ENCODE measurements at places on chromosomes 7 and 10. TPM values are rescaled to one million over a fixed set of nuclear protein-coding genes. Genes with fewer than 3 reads are reported as not detected.

The CXCL12 gene
- 284 TPM for polyA plus RNA-seq

The HELLS gene
- polyA plus RNA-seq = 24.9 TPM

The ZKSCAN5 gene
- polyA plus RNA-seq = 14.2 TPM

The TUBAL3 gene
- 0.07 TPM for polyA plus RNA-seq

- no peak for DNase-seq
These were observed 100.7 kb downstream of the GRID1 start for GRCh38 chr10:86265895-86266259.

- no peak for DNase-seq
These were observed 41.6 kb downstream of the BICC1 start for GRCh38 chr10:58554316-58554715.

GRCh38 chr7:2632733-2633537 is 1.1 kb downstream of the TTYH3 start:
- no peak for DNase-seq

DNA sequence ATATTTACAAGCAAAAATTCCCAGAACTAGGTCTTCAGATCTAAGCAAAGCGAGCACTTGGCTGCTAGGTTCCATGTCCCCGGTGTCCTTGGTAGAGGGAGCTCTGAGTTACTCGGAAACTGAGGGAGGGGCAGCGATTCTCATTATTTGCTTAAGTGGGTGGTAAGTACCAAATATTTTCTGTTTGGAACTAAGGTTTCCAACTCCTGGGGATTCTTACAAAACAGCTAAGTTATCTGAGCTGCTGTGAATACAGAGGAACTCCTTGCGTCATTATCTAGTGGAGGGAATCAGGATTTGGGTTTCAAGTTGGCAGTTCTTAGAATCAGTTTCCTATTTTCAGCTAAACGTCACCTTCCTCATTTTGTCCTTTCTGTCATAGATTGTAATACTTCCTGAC is 76.8 kb upstream of the IKZF1 start:
- DNase-seq = no peak

- no peak for DNase-seq
These were observed 7.5 kb downstream of the ZYX start for GRCh38 chr7:143388491-143389101.
